ENCODE measurements at places on chromosomes 6 and 20.

DNA sequence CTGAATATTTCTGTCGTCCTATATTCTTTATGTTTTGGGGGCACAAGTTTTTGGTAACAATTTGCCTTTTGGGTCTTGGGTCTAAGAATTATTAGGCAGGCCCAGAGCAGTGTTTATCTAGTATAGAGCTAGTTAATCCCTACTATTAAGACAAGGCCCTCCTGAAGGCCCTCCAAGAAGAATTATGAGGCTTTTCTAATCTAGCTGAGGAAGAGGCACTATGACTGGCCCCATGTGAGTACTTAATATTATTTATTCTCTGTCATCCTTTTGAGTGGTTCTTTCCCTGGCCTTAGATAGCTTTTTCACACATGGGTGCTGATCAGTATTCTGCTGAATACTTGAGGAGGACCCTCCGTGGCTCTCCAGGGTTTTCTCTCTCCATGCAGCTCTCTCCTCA is 25.1 kb downstream of the CHMP4B start:
- DNase-seq: no peak

GRCh38 chr6:159038914-159039884 is 5.6 kb downstream of the TAGAP start:
- DNase-seq: peak; percentile 93

GRCh38 chr6:140275725-140276124 is 901.3 kb upstream of the CITED2 start:
- DNase-seq: no peak

DNA sequence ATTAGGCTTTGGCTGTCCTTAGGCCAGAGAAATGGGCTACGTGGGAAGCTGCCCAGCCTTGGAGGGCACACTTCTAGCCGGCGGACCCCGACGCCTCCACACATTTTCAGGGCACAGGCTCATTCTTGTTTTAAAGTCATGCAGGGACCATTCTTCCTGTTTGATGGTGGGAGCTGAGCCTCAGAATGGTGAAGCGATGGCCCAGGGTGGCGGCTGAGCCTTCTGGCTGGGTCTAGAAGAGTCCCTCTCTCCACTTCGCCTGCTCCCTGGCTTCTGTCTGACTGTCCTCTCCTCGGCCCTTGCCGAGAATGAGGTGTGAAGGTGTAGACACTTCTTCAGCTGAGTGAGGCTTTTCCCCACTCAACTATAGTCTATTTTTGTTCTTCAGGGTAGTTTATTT is 114.4 kb downstream of the SULF2 start:
- no peak for DNase-seq

GRCh38 chr6:11404838-11405237 is 132.7 kb upstream of the TMEM170B start:
- DNase-seq: peak; percentile 72

- no peak for DNase-seq
These were observed 47.2 kb downstream of the QKI start for GRCh38 chr6:163461696-163462095.

DNA sequence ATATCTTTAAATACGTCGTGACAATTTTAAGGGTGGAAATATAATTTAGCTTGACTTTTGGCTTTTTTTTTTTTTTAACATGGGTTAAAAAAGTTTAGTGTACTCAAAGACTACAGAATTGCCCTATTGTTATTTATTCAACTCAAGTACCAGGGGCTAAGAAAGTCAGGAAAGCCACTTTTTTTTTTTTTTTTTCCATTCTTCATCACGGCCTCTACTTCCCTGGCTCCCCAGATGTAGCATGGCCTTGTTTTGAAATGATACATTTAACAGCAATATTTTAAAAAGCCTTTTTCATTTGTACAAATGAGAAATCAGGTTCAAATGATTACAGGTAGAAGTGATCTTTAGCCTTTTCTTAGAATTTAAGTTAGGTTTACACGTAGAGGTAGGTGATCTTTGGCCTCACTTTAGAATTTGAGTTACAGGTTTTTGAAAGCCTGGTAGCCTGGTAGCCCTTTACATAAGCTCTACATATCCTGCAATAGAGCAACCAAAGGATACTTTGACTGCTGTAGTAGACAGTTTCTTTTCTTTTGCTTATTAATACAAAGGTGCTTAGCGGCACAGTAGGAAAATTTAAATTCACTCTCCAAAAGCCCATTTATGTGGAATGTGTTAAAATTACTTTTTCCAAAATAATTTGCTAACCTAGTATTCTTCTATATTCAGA is 160.5 kb upstream of the MMS22L start:
- DNase-seq: no peak

- DNase-seq: no peak
These were observed 35.6 kb upstream of the SALL4 start for GRCh38 chr20:51837876-51838420.

- DNase-seq: no peak
These were observed 131.2 kb upstream of the FAM184A start for GRCh38 chr6:119209452-119210205.

DNA sequence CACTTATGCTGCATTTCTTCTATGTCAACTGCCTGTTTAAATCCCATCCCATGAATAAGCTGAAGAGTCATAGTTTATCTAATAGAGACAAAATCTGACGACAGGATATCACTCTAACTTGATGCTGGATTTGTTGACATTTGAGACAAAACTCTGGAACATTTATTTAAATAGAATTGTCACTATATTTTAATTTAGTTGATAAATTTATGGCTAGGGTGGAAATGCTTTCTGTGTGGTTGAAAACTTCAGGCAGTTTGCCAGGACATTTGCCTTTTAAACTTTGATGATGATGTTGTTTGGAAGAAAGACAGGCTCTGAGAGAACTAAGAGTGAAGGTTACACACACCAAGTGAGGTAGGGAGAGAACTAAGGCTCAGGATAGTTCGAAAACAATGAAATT is 68.1 kb downstream of the GJA1 start:
- no peak for DNase-seq

GRCh38 chr6:87118054-87118453 is 23.1 kb upstream of the CGA start:
- no peak for DNase-seq

DNA sequence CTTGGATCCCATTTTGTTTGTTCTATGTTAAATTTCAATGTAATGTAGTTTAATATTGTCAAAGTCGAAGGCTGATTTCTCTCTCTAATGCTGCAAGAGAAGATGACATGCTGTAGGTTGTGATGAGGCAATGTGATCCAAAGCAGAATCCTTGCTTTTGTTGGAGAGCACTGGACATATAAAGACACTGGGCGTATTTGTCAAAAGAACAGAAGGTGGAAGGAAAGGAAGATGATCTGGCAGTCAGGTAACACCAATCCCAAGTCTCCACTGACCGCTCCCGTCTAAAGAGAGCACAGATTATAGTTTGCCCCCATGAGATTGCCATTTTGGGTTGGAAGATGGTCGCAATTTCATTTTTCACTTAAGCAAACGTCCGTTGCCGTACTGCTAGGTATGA is 935 bp upstream of the RFX6 start:
- no peak for DNase-seq

- no peak for DNase-seq
These were observed 1382.8 kb upstream of the DEFB115 start for GRCh38 chr20:29874476-29875202.

- no peak for DNase-seq
These were observed 88.0 kb downstream of the ATP9A start for GRCh38 chr20:51680067-51680749.

- no peak for DNase-seq
These were observed 2.0 kb upstream of the TAF4 start for GRCh38 chr20:62067547-62068260.

DNA sequence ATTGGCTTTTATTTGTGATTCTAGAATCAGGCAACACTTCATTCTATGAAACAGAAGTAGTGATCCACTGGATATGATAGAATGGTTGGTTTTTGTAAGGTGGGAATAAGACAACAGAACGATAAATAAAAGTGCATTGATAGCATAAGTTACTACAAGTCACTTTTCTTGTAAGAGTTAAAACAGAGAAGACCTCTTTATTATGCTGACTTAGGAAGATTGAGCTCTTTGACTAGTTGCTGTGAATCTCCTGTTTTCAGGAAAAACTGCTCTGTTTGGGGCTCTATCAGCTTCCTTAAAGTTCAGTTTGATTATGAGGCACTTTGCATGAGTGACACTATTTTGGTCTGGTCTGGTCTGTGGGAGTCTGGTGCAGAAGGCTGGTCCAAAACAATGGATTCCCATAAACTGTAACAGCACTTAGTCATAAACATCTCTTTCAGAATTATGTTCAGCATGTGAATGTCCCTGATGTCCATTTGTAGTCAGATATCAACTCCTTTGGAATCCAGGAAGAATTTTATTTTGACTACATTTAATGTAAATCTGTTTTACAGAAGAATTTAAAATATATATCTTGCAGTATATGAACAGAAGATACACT is 35.0 kb upstream of the DSE start:
- DNase-seq: no peak

Data from KBM-7 (cell line).